Effector CD4-positive, alpha-beta T cell (primary cell): ENCODE measurements at places on chromosomes 11 and 22.

DNA sequence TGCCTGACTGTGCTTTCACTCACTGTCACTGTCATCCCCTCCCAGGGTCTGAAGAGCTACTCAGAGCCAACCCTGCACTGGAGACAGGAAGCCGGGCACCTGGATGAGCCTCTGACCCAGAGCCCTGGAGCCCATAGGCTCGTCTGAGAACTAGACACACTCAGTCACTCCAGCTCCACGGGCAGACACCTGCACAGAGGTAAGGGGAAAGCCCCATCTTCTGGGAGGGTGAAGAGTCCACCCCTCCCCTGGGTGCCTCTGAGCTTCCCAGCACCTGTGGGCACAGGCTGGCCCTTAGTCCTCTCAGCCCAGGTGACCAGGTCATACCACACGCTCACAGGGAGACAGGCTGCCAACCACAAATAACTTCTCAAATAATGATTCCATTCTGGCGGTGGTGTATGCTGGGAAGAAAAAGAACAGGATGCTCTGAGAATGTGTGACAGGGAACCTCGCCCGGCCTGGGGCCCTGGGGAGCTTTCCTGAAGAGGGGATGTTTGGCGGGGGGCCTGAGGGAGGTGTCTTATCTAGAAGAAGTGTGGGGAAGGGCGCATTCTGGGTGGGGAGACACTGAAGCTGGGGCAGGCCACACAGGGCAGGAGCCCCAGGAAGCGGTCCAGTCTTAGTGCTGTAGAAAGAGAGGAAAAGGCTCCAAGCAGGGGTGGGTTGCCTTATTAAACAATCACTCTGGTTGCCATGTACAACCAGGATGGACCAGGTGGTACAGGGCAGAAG lies 5.3 kb downstream of the CCDC157 start:
- DNase-seq: no peak

DNA sequence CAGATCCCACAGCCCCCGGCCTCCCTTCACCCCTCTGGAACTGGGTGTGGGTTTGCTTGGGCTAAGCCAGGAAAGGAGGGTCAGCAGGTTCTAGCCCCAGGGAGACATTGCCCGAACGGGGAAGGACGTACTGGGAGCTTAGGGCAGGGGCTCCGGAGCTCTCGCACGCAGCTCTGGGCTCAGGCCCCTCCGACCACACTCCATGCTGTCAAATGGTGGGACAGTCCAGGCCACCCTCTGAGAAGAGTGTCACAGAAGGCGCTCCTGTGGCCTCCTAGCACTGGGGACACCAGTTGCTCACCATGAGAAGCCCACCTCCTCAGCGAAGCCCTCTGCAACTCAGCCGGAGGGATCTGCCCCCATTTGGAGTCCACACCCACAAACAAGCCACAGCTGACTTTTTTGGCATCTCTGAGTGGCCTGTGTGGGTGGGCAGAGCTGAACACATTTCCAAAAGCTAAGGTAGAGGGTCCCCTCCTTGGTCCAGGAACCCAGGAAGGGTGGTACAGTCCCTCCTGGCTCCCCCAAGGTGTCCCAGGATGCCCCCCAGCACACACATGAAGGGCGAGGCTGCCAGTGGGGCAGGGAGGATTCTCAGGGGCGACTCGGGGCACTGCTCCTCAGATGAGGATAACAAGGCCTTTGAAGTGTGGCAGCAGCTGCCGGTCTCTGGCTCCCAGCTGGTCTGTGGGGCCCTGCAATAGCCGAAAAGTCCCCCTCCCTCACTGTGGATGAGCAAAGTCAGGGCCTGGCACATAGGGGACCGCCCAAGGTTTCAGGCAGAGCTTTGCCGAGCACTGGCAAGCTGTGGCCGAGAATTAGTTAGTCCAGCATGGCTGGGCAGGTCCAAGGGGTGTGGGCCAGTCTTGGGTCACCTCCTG lies 13.0 kb upstream of the TEF start:
- DNase-seq: no peak

DNA sequence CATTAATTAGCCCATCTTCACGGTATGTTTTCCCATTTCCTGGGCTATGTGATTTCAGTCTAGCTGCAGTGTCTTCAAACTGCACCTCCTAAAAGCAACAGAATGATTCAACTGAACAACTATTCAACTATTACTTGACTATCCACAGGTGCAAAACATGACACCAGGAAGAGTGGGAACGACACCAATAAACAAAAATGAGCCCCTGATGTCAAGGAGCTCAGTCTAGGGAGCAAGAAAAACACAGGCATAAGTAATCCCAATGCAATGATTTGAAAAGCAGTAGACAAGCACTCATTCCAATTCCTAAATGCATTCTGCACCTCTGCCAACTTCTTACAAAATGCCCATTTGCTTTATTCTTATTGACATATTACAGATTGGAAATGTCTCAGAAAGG lies 285.6 kb downstream of the ETS1 start:
- DNase-seq: no peak

DNA sequence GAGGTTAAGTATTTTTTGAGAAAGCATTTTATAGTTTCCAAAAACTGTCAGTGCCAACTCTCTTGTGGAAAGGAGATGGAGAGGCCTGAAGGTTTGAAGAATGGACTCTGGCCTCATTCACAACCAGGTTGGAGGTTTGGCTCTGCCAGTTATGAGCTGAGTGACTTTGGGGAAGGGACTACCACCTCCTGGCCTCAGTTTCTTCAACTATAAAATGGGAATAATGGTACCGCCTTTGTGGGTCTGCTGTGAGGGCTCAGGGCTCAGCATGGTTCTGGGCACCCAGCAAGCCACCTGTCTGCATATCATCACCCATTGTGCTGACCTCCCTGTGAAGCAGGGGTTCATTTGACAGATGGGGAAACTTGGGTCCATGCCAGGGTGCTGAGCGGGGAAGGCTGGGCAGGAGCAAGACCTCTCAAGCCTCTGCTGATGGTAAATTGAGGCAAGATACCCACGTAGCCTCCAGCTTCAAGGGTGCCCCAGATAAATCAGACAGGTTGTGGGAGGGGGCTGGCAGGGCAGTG lies 3.5 kb upstream of the LIF start:
- DNase-seq: no peak

GRCh38 chr11:32255841-32256240 lies 165.0 kb downstream of the RCN1 start:
- no peak for DNase-seq

GRCh38 chr11:67277231-67277961 lies 11.1 kb downstream of the GRK2 start:
- peak; percentile 88 for DNase-seq

GRCh38 chr11:114050258-114050927 lies 9.1 kb upstream of the ZBTB16 start:
- no peak for DNase-seq

GRCh38 chr11:69011624-69012091 lies 1.4 kb downstream of the MRGPRF start:
- no peak for DNase-seq

- DNase-seq: no peak
Measured at GRCh38 chr11:20061776-20062175, 98.5 kb downstream of the DBX1 start.

- DNase-seq: no peak
Measured at GRCh38 chr11:68256331-68256741, 15.4 kb downstream of the C11orf24 start.

DNA sequence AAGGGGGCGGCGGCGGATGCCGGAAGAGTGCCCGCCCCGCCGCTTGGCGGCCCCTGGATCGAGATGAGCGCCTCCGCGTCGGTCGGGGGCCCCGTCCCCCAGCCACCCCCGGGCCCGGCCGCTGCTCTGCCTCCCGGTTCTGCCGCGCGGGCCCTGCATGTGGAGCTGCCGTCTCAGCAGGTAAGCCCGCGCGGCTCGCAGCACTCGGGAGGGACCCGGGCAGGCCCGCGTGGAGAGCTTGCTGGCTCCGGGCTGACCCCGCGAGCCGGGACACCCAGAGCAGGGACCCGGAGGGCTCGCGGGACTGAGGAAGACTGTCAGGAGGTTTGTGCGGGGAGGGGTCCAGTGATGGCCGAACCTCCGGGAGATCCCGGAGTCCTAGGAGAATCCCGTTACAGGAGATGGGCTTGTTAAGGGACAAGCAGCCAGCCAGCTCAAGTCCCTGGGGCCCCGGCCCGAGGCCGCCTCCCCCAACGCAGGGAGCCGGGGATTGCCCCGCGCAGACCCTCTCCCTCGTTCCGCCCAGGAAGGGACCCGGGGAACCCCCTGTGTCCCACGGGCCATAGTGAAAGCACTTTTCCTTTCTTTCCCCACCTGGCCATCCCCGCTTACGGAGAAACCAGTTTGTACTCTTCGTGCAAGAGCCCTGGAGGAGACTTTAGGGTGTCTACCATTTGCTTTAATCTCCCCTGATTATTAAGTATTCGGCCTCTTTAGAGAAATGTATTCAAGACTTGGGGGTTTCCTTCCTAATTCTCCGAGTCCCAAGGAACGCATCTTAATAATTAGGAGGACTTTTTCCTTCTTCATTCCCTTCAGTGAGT lies 547 bp downstream of the UVRAG start:
- DNase-seq: peak; percentile 35

DNA sequence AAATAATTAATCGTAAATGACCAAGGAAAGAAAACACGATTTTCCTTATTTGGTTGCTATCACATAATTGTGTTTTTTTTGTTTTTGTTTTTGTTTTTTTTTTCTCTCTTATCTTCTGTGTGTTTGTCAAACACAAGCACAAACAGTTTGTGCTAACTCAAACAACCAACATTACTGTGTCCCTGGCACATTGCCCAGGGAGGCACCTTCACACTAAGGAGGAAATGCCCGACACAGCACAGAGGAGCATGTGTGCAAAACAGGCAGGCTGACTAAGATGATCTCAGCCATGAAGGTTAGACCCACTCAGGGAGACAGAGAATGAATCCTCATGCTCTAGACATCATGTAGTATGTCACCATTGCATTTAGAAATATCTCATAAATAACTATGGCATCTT lies 130.1 kb downstream of the SOX6 start:
- no peak for DNase-seq

GRCh38 chr11:31768749-31769640 lies 42.1 kb downstream of the PAX6 start:
- no peak for DNase-seq

DNA sequence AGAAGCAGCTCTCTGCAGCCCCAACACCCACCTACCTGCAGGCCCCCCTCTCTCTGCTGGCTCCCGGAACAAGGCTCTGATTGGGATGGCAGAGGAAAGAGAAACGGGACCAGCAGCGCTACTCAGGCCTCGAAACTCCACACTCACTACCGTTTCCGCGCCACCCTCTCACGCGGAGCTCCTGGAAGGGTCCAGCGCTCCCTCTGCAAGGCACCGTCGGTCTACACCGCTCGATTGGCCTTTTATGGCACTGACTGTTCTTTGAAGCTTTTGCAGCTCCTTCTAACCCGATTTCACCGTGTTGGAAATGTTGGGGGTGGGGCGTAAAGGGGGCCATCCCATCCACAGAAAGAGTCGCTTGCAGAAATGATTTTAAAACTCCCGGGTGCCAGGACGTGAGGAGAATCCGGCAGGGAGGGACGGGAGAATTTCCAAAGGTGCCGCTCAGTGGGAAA lies 323 bp upstream of the PANX1 start:
- DNase-seq: no peak

GRCh38 chr11:35420371-35420770 lies 1.0 kb upstream of the SLC1A2 start:
- no peak for DNase-seq

DNA sequence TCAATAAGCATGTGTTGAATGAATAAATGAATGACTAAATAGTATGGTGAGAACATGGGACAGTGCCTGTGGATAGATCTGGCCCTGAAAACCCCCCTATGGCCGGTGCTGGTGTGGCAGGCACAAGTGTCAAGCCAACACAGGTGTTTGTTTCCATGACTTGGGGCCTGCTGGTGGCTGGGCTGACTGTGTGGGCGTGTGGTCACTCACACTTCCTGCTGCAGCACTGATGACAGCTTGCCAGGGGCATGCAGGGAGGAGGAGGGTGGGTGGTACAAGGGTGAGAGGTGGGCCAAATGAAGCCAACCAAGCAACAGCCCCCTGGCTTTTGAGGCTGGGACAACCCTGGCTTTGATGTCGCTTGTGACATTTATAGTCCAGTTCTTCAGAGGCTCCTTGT lies 30.3 kb upstream of the ABCC8 start:
- DNase-seq: no peak

- DNase-seq: no peak
Measured at GRCh38 chr11:122711831-122712381, 56.4 kb downstream of the UBASH3B start.

DNA sequence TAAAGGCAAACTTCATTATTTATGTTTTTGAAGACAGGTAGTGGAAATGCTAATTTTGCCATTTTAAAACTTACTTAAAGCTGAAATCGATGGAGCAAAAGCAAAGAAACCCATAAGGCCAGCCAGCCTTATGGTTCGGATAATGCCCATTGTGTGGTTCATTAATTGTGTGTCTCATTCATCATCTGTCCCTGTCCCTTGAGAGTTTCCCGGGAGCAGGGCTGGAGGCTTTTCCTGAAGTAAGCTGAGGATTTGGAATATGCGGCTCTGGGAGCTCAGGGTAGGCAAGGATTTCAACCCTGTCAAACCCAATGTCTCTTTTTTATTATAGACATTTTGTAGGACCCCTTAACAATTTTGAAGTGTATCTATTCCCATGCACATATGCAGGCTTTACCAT lies 790.0 kb upstream of the KIRREL3 start:
- DNase-seq: no peak

- no peak for DNase-seq
Measured at GRCh38 chr11:80846979-80847378, 1406.1 kb upstream of the TENM4 start.

DNA sequence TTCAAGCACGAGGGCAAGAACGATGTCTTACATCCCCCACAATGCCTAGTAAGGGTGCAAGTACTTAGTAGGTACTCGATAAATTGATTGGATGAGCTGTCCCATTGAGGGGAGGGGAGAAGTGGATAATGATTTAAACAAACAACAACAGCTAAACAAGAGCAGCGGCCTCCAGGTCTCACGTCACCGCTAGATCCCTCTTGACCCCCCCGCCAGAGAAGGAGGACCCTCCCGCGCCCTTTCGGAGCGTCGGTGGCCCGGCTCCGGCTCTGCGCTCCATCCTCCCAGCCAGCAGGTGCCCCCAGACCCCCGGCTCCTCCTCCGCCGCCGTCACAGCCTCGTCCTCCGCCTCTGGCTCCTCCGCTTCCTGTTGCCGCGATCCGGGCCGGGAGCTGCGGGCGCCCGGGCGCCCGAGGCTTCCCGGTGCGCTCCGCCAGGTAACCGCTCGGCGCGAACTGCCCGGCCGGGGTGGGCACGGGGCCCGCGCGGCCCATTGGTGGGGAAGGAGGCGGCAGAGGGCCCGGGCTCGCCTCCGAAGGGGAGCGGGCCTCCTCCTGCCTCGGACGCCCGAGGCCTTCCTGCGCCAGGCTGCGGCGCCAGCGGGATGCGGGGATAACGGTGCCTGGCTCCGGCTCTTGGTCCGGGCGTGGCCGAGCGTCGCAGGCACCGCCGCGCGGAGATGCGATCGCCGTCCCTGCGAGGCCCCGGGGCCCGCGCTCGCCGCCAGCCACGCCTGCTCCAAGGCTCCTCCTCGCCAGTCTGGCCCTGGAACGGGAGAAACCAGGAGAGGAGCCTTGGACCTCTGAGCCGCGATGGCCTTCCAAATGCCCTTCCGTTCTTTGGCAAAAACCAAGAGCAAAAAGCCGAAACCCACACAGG lies at the start of gene TLCD5:
TLCD5 (plus strand) TSS at position 368 of the 879 bp plus-strand sequence. CDS start 2,143 bp downstream, outside the sequence.
- no peak for DNase-seq

- DNase-seq: no peak
Measured at GRCh38 chr11:27401833-27402316, 38.9 kb upstream of the CCDC34 start.

GRCh38 chr11:118082880-118083552 lies 3.7 kb downstream of the SMIM35 start:
- DNase-seq: no peak
